Activated naive CD8-positive, alpha-beta T cell treated with anti-CD3 and anti-CD28 coated beads for 36 hours (primary cell): ENCODE measurements at places on chromosomes 16 and 17. TPM values are rescaled to one million over a fixed set of nuclear protein-coding genes. Genes with fewer than 3 reads are reported as not detected.

DNA sequence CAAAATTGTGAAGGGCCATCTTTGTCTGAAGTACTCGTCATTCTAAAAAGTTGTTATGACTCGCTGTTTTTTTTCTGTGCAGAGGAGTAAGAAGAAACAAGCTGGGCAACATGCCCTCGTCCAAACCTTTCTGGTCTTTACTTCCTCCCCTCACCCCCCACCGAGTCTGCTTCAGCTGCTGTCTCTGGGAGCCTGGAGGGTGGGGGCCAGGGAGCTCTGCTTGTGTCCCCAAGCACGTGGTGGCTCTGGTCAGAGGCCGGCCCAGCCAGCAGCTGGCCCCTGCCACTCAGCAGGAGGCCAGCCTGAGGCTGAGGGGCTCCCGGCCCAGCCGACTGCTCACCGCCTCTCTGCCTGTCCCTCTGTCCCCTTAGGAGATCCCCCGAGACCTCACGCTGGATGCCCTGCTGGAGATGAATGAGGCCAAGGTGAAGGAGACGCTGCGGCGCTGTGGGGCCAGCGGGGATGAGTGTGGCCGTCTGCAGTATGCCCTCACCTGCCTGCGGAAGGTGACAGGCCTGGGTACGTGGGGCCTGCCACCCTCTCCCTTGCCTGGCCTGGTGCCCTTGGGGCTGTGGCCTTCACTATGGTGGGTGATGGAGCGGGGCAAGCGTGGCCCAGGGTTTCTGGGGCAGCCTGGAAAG, 53.7 kb upstream of the LGALS9 start:
- DNase-seq, result no peak
- peaks cover 72% of the 10 kb centered on the region for H3K4me1 ChIP-seq
- no peaks in the 10 kb centered on the region for H3K27me3 ChIP-seq
- H3K36me3 ChIP-seq, result peaks cover 36% of the 10 kb centered on the region
- H3K4me3 ChIP-seq, result no peak overlapping the region

- no peak overlapping the region for H3K4me3 ChIP-seq
- H3K36me3 ChIP-seq, result peaks cover 6% of the 10 kb centered on the region
These were observed 11.9 kb downstream of the FSCN2 start for GRCh38 chr17:81539961-81540675.

DNA sequence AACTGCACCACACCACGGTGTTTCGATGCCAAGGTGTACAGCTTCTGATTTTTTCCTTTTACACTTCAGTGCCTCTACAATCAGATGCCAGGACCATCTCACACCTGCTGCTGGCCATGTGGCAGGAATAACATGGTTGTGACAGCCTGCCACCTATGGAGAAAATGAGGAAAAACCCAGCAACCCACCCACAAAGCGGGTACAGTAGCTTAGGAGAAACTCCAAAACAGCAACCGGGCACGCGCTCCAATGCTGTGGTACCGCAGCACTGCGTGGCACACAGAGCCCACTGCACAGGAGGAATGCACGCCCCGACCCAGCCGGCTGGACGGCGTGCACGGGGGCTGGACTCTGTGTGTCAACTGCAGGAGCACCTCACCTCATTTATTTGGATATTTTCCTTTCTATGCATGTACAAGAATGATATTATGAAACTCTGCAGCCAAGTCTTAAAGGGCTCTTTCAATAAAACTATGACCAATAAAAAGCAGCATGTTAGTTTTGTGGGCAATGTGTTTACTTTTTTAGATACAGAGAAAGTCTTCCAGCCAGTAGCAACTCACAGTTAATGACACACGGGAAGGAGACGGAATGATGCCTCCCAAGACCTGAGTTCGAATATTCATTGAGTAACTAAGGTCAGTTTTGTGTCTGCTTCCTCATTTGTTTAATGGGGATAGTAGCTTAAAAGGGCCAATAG, 45.9 kb downstream of the MAP1LC3B start:
- no peak for DNase-seq
- no peak overlapping the region for H3K27ac ChIP-seq
- H3K4me3 ChIP-seq, result no peak overlapping the region
- peaks cover 7% of the 10 kb centered on the region for H3K36me3 ChIP-seq

- H3K36me3 ChIP-seq, result no peaks in the 10 kb centered on the region
- no peak overlapping the region for H3K27ac ChIP-seq
- H3K4me3 ChIP-seq, result no peak overlapping the region
- H3K4me1 ChIP-seq, result no peaks in the 10 kb centered on the region
These were observed 274.6 kb upstream of the HSBP1 start for GRCh38 chr16:83533193-83533592.

Gene GP1BA
- not detected for total RNA-seq

DNA sequence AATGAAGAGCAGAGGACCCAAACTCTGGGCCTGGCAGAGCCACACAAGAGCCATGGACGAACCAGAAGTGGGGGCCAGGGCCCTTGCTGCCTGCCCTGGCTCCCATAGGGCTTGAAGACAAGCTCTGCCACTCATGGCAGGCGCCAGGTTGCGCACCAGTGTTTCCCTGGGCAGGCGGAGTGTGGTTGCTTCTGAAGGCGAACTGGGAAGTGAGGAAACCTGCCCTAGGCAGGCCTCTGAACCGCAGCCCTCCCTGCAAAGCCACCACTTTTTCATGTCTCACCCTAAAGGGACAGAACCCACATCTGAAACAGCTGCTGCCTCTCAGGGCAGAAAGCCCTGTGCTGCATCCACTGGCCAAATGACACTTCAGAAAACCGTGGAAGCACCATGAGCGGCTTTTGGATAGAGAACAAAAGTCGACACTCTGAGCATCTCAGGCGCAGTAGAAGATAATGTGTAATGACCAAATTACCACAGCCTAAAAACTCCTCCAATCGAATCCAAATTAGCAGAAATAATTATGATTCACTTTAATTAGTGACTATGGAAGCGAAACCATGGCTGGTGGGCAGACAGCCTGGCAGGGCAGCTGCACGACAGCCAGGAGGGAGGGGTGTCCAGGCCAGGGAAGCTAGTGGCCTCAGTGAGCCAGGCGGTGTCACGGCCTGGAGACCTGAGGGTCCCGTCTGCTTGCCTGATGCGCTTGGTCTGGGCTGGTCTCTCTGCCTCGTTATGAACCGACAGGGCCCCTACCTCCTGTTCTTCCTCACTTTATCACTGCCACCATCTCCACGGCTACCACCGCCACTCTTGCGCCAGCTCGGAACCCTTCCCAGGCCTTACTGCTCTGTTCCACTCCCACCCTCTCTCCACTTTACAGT, 59.1 kb downstream of the PRMT7 start:
- peak; percentile 52 for DNase-seq
- H3K36me3 ChIP-seq, result no peaks in the 10 kb centered on the region
- peaks cover 35% of the 10 kb centered on the region for H3K4me1 ChIP-seq
- H3K4me3 ChIP-seq, result no peak overlapping the region
- H3K27me3 ChIP-seq, result peaks cover 45% of the 10 kb centered on the region

Gene SYNGR3
- 3.5 TPM for total RNA-seq

DNA sequence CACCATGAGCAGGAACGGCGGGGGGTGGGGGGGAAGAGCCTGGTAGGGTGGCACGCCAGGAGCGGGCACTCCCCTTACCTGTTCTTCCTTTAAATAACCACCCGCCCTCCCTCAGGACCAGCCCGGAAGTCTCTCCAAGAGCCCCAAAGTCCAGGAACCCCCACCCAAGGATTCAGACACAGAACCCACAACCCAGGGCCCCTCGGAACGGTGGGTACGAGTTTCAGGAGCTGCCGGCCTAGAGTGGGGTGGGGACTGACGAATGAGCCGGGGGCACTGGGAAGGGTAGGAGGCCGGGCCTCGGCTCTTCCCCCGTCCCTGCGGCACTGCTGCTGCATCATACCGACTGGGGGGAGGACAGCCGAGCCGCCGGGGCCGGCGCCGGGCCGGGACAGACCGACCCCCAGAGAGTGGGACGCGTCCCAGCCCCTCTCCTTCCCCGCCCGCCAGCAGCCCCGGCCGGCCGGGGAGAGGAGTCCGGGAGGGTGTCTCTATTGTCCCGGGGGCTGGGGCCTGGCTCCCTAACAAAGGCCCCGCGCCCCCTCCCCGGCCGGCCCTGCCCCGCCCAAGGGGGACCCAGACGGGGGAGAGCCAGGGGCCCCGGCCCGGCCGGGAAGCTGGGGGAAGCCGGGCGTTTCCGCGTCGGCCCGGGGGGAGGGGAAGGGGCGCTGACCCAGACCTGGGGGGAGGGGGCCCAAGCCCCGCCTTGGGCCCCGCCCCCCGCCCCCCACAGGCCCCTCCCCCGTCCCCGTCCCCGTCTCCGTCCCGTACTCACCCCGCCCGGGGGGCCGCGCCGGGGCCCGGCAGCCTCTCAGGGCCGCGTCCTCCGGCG, 747 bp downstream of the ATXN7L3 start:
- H3K4me3 ChIP-seq, result peak overlapping the region; percentile 86
- DNase-seq, result peak; percentile 66
- H3K27me3 ChIP-seq, result no peaks in the 10 kb centered on the region
- peaks cover 5% of the 10 kb centered on the region for H3K36me3 ChIP-seq
- H3K4me1 ChIP-seq, result peaks cover 39% of the 10 kb centered on the region
- H3K27ac ChIP-seq, result peak overlapping the region; percentile 90

Gene ARL5C
- total RNA-seq, result not detected

DNA sequence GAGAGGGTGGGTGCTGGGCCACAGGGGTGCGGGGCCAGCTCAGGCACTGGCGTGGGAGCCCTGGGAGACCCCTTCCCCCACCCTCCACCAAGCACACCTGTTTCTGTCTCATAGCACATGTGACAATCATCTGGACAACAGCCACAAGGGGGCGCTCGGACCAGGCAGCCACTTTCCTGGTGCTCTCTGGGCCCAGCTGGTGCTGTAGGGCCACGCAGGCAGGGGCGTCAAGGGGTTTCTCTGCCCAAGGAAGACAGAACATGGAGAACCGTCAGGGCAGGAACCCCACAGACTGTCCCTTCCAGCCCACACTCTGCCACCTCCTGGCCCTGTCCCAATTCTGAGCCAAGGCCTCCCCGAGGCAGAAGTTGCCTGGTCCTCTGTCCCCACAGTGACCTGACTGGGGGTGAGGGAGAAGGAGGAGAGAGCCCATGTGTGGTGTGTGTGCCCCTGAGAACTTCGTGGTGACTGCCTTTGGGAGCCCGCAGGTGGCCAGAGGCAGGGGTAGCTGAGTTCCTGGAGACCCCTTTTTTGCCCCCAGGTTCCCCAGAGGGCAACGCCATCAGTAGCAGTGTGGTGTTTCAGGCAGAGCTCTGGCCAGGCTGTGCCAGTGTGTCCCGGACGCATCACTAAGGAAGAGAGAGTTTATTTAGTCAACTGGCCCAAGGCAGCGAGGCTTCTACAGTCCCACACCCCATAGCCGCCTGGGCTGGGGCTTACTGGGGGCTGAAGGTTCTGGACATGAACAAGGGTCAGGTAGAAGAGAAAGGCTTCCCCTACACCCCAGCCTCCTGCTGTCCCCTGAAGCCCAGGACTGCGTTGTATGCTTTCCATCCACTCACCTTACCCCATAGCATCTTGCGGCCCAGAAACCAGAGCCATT, 3.1 kb upstream of the SETD6 start:
- H3K27me3 ChIP-seq, result no peaks in the 10 kb centered on the region
- H3K4me3 ChIP-seq, result no peak overlapping the region
- DNase-seq, result peak; percentile 80
- H3K36me3 ChIP-seq, result peaks cover 13% of the 10 kb centered on the region

- peak overlapping the region; percentile 67 for H3K4me3 ChIP-seq
- H3K27ac ChIP-seq, result no peak overlapping the region
- H3K27me3 ChIP-seq, result peaks cover 59% of the 10 kb centered on the region
- H3K36me3 ChIP-seq, result peaks cover 6% of the 10 kb centered on the region
- H3K4me1 ChIP-seq, result peaks cover 17% of the 10 kb centered on the region
These were observed 5.8 kb downstream of the THOC6 start for GRCh38 chr16:3029491-3030221.

DNA sequence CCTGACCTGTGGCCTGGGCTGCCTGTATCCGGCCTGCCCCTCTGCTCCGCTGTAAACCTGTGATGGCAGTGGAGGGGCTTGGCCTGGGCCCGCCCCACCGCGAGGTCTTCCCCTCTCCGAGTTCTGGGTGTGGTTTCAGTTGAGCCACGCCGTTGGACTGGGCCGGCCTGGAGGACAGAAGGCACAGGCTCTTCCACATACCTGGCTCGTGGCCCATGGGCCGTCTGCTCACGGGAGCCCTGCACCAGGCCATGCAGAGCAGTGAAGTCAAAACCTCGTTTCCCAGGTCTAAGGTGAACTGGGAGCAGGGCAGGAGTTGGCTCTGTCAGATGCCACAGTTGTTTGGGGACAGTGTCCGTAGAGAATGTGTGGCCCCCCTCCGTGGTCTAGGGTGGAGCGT, 5.6 kb upstream of the RNPS1 start:
- no peak overlapping the region for H3K27ac ChIP-seq
- peaks cover 3% of the 10 kb centered on the region for H3K36me3 ChIP-seq
- no peak for DNase-seq
- H3K4me1 ChIP-seq, result peaks cover 8% of the 10 kb centered on the region
- no peak overlapping the region for H3K4me3 ChIP-seq

Gene TBC1D3H
- 0.78 TPM for total RNA-seq

Gene CD79B
- 28.8 TPM for total RNA-seq

DNA sequence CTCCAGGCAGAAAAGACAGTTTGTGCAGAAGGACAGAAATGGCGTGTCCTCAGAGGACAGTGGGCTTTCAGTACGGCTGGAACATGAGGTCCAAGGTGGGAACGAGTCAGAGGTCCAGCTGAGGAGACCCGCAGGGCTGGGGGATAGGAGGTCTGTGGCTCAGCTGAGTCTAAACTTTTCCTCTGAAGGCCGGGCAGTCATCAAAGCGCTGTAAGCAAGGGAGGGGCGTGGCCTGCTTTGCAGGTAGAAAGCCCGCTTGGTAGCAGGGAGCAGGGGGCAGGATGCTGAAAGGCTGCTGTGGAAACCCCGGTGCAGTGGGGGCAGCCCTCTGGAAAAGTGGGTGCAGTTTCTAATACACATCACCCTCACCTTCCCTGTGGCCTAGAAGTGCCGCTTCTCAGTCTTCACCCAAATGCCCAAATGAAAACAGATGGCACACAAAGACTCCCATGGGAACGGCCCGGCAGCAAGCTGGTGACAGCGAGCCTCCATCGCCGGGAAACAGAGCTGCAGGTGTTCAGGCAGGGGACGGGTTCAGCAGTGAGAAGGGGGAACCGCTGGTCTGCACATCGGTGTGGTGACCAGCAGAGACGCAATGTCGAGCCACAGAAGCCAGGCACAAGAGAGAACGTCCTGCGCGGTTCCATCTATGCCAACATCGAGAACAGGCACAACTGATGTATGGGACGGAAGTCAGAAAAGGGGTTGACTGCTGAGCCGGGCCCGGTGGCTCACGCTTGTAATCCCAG, 12.2 kb upstream of the OSGIN1 start:
- no peaks in the 10 kb centered on the region for H3K36me3 ChIP-seq
- peaks cover 6% of the 10 kb centered on the region for H3K4me1 ChIP-seq
- H3K4me3 ChIP-seq, result no peak overlapping the region
- H3K27me3 ChIP-seq, result no peaks in the 10 kb centered on the region

- H3K4me1 ChIP-seq, result no peaks in the 10 kb centered on the region
- H3K4me3 ChIP-seq, result no peak overlapping the region
- no peak for DNase-seq
- H3K36me3 ChIP-seq, result no peaks in the 10 kb centered on the region
These were observed 67.8 kb downstream of the TMEM100 start for GRCh38 chr17:55654821-55655220.
